ENCODE measurements at places on chromosomes 2 and 18. TPM values are rescaled to one million over a fixed set of nuclear protein-coding genes. Genes with fewer than 3 reads are reported as not detected.
A peak's percentile ranks its signal among the peaks of the same experiment; 100 is the strongest.

GRCh38 chr2:220786216-220786615 is 785.9 kb downstream of the EPHA4 start:
- DNase-seq, result no peak
- no peaks in the 10 kb centered on the region for H3K4me1 ChIP-seq
- no peak overlapping the region for H3K4me3 ChIP-seq
- no peaks in the 10 kb centered on the region for H3K27me3 ChIP-seq
- no peak overlapping the region for H3K27ac ChIP-seq

GRCh38 chr18:36828157-36828629 is 609 bp downstream of the TPGS2 start:
- no peaks in the 10 kb centered on the region for H3K27me3 ChIP-seq
- peak overlapping the region; percentile 59 for H3K4me3 ChIP-seq
- peaks cover 3% of the 10 kb centered on the region for H3K4me1 ChIP-seq
- peak; percentile 50 for DNase-seq
- H3K36me3 ChIP-seq, result no peaks in the 10 kb centered on the region
- peak overlapping the region; percentile 95 for H3K27ac ChIP-seq

DNA sequence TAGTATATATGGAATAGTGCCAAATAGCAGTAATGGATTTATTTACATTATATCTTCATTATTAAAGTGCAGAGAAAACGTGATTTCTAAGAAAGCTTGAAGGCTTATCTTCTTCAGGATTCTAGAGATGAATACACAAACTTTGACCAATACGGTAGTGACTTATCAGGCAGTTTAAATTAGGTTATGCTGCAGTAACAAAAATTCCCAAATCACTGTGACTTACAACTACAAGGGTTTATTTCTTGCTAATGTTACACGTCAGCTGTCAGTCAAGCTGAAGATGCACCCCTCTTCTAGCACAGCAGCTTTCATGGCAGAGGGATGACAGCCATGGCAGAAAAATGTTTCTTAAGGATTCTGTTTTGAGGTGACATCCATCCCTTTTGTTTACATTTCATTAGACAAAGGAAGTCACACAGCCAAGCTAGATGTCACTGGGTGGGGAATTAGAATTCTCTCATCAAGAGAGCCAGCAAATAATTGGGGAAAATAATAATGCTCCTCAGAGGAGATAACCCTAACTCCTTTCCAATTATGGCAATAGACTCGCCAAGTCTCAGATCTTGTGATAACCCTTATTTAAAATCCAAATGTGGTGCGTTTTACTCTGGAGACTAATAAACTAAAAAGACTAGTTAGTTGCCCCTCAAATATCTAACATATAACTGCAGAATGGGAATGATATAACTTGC is 268.3 kb upstream of the CYP26B1 start:
- H3K4me3 ChIP-seq, result no peak overlapping the region
- DNase-seq, result no peak
- no peaks in the 10 kb centered on the region for H3K27me3 ChIP-seq
- no peaks in the 10 kb centered on the region for H3K4me1 ChIP-seq
- H3K27ac ChIP-seq, result no peak overlapping the region
- no peaks in the 10 kb centered on the region for H3K36me3 ChIP-seq

- H3K4me3 ChIP-seq, result no peak overlapping the region
- no peak for DNase-seq
- H3K27ac ChIP-seq, result no peak overlapping the region
- H3K4me1 ChIP-seq, result no peaks in the 10 kb centered on the region
- no peaks in the 10 kb centered on the region for H3K36me3 ChIP-seq
Measured at GRCh38 chr18:80231616-80232015, 15.7 kb downstream of the PARD6G start.

DNA sequence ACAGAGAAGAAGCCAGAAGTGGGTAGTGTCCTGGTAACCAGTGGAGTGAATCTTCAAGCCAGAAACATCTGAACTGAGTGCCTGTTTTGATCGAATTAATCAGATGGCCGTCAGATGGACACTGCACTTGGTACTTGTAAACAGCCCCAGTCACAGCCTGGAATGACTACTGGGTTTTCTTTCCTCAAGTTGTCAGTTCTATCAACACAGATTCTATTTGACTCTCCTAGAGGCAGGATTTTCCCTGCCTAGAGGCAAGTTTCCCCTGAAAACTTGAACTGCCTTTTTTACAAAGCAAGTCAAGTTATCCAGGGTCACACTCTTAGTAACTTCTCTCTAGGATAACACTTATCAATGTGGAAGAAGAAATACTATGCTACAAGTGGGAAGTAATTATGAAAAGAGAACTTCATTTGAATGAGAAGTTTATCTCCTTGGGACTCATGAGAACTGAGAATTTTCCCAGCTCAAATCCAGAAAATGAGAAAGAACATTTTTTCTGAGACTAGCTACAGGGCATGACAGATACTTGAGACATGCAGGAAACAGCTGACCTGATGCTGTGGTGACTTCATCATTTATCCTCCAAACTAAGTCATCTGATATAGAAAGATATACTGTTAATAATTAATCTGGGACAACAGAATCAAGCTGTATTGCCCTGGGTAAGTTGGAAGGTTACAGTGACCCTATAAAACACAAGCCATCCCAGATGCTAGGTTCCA is 36.0 kb downstream of the SULT1C2 start:
- H3K36me3 ChIP-seq, result no peaks in the 10 kb centered on the region
- no peak overlapping the region for H3K27ac ChIP-seq
- H3K4me3 ChIP-seq, result no peak overlapping the region
- no peaks in the 10 kb centered on the region for H3K27me3 ChIP-seq
- H3K4me1 ChIP-seq, result peaks cover 5% of the 10 kb centered on the region
- DNase-seq, result peak; percentile 72

- H3K27me3 ChIP-seq, result no peaks in the 10 kb centered on the region
- H3K4me3 ChIP-seq, result no peak overlapping the region
- DNase-seq, result no peak
- no peaks in the 10 kb centered on the region for H3K36me3 ChIP-seq
- H3K27ac ChIP-seq, result no peak overlapping the region
Measured at GRCh38 chr2:239093952-239094351, 246.1 kb downstream of the TWIST2 start.

GRCh38 chr2:45013229-45014015 is 4.2 kb upstream of the SIX2 start:
- H3K36me3 ChIP-seq, result no peaks in the 10 kb centered on the region
- DNase-seq, result no peak
- H3K4me3 ChIP-seq, result no peak overlapping the region
- H3K27ac ChIP-seq, result no peak overlapping the region

- H3K36me3 ChIP-seq, result no peaks in the 10 kb centered on the region
- no peak overlapping the region for H3K27ac ChIP-seq
- DNase-seq, result peak; percentile 90
- no peaks in the 10 kb centered on the region for H3K27me3 ChIP-seq
Measured at GRCh38 chr2:186518945-186519344, 32.9 kb downstream of the ZC3H15 start.

DNA sequence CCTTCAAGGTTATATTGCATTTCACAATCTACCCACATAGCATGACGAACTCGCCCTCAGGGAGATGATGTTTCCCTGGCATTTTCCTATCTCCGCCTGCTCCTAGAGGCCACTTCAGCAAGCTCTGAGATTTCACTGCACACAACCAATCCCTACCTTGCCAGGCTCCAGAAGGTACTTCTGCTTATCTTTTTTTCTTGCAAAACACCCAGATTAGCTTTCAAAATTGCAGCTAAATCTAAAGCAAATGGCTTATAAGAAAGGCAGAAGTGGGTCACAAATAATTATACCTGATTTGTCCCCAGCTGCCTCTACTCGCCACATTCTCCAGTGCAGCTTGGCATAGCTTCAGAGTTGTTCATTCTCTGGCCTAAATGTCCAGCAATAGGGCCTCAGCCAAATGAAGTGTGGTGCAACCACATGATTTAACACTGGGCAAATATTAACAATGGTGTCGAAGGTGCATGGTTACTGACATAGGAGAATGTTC is 32.4 kb upstream of the MRPL19 start:
- no peak for DNase-seq
- H3K36me3 ChIP-seq, result no peaks in the 10 kb centered on the region
- no peak overlapping the region for H3K4me3 ChIP-seq
- H3K4me1 ChIP-seq, result no peaks in the 10 kb centered on the region
- no peak overlapping the region for H3K27ac ChIP-seq
- peaks cover 10% of the 10 kb centered on the region for H3K27me3 ChIP-seq

DNA sequence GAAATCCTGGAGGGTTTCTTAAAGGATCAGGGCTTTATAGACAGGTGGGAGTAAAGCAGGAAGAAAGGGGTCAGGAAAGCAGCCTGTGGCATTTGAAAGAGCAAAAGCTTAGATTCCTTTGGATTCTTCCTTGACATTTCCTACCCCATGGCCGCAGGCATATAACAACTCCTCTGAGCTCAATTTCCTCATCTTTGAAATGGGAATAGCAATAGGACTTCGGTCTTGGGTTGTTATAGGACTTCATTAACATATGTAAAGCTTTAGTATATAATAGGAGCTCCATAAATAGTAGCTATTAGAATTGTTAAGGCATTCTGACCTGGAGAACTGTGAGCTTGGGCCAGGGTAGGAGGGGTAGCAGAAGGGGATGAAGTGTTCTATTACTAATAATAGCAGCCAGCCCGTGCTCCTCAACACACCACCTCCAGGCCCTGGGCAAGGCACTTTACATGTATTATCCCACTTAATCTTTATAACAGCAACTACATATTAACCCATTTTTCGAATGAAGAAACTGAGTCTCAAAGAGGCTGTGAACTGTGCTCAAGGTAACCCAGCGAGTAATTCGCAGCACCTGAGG is 10.6 kb downstream of the ZFP36L2 start:
- H3K4me1 ChIP-seq, result peaks cover 18% of the 10 kb centered on the region
- no peaks in the 10 kb centered on the region for H3K27me3 ChIP-seq
- no peak overlapping the region for H3K27ac ChIP-seq
- H3K36me3 ChIP-seq, result no peaks in the 10 kb centered on the region

- peaks cover 6% of the 10 kb centered on the region for H3K4me1 ChIP-seq
- H3K4me3 ChIP-seq, result no peak overlapping the region
- no peaks in the 10 kb centered on the region for H3K27me3 ChIP-seq
- no peaks in the 10 kb centered on the region for H3K36me3 ChIP-seq
- DNase-seq, result no peak
- no peak overlapping the region for H3K27ac ChIP-seq
Measured at GRCh38 chr2:219123356-219124135, 37.1 kb downstream of the NHEJ1 start.

DNA sequence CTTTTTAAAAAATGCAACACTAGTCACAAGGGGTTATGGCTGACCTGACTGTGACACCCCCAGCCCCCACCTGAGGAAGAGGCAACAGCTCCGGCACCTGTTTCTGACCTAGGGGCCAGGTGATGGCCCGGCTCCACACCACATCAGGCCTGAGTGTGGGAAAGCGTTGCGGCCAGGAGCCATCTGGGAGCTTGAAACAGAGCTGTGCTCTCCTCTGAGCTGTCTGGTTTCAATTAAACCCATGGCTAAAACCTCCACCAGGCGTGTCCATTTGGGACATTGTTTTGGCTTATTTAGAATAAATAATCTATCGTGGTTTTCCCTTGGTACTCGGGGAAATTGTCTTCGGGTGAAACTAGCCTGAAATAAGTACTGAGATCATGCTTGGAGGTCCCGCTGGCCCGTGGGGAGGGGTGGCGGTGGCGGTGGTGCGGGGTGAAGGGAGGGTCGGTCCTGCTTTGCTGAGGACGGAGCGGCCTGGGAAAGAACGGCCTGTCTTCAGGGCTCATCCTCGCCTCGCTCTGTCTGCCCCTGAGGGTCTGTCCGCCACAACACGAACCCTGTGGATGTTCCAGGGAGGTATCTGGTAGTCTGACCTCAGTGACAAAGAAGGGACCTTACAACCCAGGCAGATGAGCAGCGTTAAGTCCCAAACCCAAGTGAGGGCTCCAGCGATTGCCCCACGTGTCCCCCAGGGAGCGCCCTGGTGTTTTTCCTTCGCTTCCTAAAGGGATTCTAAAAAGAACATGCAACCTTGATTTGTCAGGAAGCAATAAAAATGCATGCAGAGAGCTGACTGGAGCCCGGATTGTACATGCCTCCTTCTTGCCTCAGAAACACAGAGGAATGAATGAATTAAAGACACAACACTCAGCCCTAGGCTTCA is 58.7 kb downstream of the IL1RL2 start:
- peaks cover 1% of the 10 kb centered on the region for H3K4me1 ChIP-seq
- H3K27me3 ChIP-seq, result no peaks in the 10 kb centered on the region
- no peak overlapping the region for H3K27ac ChIP-seq
- no peak overlapping the region for H3K4me3 ChIP-seq
- H3K36me3 ChIP-seq, result no peaks in the 10 kb centered on the region

GRCh38 chr2:230512955-230513748 is 97.2 kb downstream of the SP100 start:
- no peaks in the 10 kb centered on the region for H3K27me3 ChIP-seq
- H3K4me1 ChIP-seq, result no peaks in the 10 kb centered on the region
- peak; percentile 4 for DNase-seq

- DNase-seq, result peak; percentile 77
- no peak overlapping the region for H3K4me3 ChIP-seq
- no peaks in the 10 kb centered on the region for H3K27me3 ChIP-seq
- peak overlapping the region; percentile 43 for H3K27ac ChIP-seq
Measured at GRCh38 chr2:134411828-134412638, 158.2 kb downstream of the MGAT5 start.

DNA sequence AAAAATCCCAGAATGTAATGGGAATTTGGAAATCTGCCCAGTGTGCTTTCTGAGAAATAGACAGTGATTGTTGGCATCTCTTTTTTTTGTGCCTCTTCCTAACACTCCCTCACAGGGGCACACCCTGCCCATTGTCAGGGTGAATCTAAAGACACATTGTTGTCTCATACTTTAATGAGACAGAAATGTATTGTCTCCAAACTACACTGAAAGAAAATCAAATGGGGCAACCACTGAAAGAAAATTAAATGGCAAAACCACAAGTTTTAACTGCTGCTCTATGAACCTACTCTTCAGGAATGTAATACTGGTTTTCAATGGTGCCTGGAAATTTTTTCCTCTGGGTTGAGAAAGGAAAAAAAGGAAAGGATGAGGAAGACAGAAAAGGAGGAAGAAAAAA is 43.2 kb upstream of the GLS start:
- H3K27ac ChIP-seq, result no peak overlapping the region
- no peaks in the 10 kb centered on the region for H3K36me3 ChIP-seq
- H3K4me1 ChIP-seq, result peaks cover 28% of the 10 kb centered on the region
- H3K27me3 ChIP-seq, result no peaks in the 10 kb centered on the region
- peak; percentile 80 for DNase-seq
- no peak overlapping the region for H3K4me3 ChIP-seq

ZNF892 gene
- 7.3 TPM for total RNA-seq

POTEC gene
- not detected for total RNA-seq

ADRA2B gene
- not detected for total RNA-seq

SLC8A1 gene
- 109 TPM for total RNA-seq

ITGB6 gene
- not detected for total RNA-seq

ACMSD gene
- total RNA-seq, result not detected

MAPK4 gene
- under 0.01 TPM for total RNA-seq

KCNG3 gene
- under 0.01 TPM for total RNA-seq

TMEM37 gene
- total RNA-seq, result 2.6 TPM

ANO7 gene
- 0.50 TPM for total RNA-seq
